GM23248 (cell line): ENCODE measurements at places on chromosomes 5 and 9.

GRCh38 chr9:4386819-4387218 is 87.0 kb upstream of the GLIS3 start:
- peaks cover 8% of the 10 kb centered on the region for H3K4me1 ChIP-seq
- no peak overlapping the region for H3K4me3 ChIP-seq
- H3K27me3 ChIP-seq = no peaks in the 10 kb centered on the region
- DNase-seq = peak; percentile 4
- H3K27ac ChIP-seq = no peak overlapping the region

DNA sequence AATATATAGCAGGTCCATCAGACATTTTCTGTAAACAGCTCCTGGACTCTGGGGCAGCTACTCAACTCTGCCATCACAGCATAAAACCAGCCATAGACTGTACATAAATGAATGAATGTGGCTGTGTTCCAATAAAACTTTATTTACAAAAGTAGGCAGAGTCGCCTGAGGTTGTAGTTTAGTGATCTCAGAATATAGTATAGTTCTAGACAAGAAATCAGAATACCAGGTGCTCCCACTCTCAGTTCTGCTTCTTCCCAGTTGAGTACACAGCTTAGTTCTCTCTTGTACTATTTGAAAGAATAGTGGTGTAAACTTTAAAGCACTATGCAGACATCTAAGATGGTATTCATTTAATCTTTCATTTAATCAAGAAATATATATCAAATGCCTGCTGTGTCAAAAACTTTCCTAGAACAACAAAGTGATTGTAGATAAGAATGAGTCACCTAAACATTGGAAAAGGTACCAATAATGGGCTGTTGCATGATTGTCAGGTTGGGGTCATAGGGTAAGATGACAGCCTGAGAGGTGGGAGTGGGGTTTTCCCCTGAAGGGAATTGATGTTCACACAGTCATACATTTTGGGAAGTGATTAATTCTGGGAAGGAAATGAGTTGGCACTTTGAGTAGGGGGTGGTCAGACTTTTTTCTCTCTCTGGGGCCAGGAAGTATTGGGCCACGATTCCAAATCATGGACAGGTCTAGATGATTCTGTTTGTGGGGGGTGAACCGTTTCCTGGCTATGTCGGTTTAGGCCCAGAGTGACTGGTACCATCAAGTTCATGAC is 37.0 kb downstream of the TNFSF8 start:
- no peak overlapping the region for H3K4me3 ChIP-seq
- peaks cover 42% of the 10 kb centered on the region for H3K4me1 ChIP-seq
- no peaks in the 10 kb centered on the region for H3K27me3 ChIP-seq
- peak overlapping the region; percentile 92 for H3K27ac ChIP-seq
- peak; percentile 18 for DNase-seq

DNA sequence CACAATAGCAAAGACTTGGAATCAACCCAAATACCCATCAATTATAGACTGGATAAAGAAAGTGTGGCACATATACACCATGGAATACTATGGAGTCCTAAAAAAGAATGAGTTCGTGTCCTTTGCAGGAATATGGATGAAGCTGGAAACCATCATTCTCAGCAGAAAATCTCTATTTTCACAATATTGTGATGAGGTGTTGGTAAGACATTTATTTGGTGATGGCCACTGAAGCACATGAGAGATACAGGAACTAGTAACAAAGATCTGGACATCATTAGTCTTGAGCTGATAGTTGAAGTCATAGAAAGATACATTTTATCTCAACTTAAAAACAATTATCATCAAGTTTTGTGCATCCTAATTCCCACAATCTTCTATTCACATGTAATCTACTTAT is 70.6 kb downstream of the RAB3C start:
- H3K27me3 ChIP-seq = no peaks in the 10 kb centered on the region
- no peak overlapping the region for H3K27ac ChIP-seq
- no peak for DNase-seq
- H3K4me1 ChIP-seq = no peaks in the 10 kb centered on the region
- H3K4me3 ChIP-seq = no peak overlapping the region

- H3K27me3 ChIP-seq = no peaks in the 10 kb centered on the region
- no peaks in the 10 kb centered on the region; the same call in 1 of the 2 replicates for H3K36me3 ChIP-seq
- H3K4me3 ChIP-seq = no peak overlapping the region
- peak overlapping the region; percentile 16; the same call in 1 of the 2 replicates for H3K27ac ChIP-seq
- H3K4me1 ChIP-seq = peaks cover 41% of the 10 kb centered on the region
Measured at GRCh38 chr9:2493529-2493928, 128.1 kb upstream of the VLDLR start.

DNA sequence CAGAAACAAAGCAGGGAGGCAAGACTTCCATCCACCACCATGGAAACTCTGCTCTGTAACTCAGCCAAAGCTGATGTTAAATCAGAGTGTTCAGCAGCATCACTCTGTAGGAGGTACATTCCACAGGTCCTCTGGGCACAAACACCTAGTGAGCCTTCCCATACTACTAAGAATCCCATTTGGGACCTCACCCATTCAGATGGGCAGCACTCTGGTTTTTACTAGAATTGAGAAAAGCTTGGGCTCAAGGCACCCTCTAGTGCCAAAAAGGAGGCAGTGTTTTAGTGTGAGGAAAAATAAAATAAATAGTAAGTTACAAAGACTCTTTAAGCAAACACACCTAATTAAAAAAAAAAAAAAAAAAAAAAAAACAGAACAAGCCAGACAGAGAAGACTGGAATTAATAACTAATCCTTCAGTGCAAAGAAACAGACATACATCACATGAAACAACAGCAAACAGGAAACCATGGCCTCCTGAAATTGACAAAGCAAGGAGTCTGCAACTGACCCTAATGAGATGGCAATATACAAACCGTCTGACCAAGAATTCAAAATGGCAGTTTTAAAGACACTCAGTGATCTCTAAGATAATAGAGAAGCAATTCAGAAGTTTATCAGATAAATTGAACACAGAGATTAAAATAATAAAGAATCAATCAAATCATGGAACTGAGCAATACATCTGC is 159.5 kb downstream of the GNA14 start:
- H3K27me3 ChIP-seq = no peaks in the 10 kb centered on the region
- H3K27ac ChIP-seq = no peak overlapping the region
- no peak overlapping the region for H3K4me3 ChIP-seq
- no peaks in the 10 kb centered on the region for H3K36me3 ChIP-seq
- H3K4me1 ChIP-seq = peaks cover 14% of the 10 kb centered on the region; the same call in 1 of the 2 replicates
- peak; percentile 61 for DNase-seq

DNA sequence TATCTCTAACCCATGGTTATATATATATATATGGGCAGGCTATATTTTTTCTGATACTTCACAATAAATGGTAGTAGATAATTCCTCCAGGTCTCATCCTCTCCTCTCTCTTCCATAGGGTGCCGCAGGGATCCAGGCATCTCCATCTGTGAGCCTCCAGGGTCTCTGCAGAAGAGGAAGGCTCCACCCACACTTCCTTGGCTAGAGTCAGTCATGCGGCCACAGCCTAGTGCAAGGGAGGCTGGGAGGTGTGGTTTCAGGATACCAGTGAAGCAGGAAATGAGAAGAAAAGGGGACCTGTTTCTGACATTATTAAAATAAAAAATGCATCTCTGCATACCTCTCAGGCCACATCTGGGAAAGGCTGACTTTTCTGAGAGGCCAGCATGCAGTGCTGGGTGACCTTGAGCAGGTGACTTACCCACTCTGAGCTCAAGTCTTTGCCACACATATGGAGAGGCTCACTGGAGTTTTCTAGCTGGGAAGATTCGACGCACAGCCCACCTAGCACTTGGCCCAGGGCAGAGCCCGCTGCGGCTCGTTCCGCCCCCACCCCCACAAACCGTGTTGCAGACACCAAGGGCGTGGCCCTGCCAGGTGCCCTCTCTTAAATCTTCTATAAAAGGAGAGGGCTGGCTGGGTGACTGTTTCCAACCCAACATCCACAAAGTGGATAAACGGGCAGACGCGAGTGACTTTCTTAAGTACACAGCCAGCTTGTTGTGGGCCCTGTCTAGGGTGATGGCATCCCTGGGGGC is 47.9 kb downstream of the OLFM1 start:
- H3K36me3 ChIP-seq = no peaks in the 10 kb centered on the region
- H3K4me1 ChIP-seq = 0 out of 2 replicates have a peak, but pooled peaks cover 3% of the 10 kb centered on the region
- H3K27ac ChIP-seq = no peak overlapping the region

DNA sequence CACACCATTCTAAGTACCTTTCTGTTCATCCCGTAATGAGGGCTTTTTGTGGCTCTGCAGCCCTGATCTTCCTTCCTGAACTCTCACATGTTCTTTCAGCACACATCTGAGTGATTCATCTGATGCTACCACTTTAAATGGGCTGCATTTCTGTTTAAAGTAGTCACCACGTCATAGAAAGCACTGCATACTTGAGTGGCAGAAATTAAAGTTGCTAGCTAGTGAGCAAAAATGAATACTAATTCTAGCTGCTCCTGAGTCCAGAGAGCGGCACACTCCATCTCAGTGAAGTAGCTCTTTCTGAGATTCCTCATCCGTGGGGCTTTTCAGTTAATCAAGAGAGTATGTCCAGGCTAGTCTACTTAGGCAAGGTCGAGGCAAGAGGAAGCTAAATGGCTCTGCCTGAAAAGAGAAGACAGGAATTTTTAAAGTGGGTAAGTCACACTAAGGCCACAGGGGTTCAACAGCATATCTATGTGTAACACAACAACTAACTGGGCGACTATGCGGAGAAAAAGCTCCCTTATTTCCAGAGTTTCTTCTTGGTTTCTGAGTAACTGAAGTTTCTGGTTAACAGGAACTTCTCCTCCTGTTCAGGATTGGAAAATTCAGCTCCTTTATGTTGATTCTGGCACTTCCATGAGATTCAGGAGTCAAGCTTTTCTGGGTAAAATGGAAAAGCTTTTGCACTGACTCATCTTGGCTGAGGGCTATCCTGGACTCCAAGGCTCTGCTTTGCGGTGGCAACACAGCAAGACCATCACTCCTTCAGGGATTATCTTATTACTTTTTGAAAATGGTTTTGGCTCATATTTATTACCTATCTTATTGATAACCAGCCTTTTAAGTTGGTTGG is 109.5 kb downstream of the TAF11L14 start:
- H3K36me3 ChIP-seq = no peaks in the 10 kb centered on the region
- no peaks in the 10 kb centered on the region for H3K4me1 ChIP-seq
- H3K27ac ChIP-seq = no peak overlapping the region
- peak; percentile 20 for DNase-seq
- H3K27me3 ChIP-seq = no peaks in the 10 kb centered on the region
- H3K4me3 ChIP-seq = no peak overlapping the region

GRCh38 chr9:135992486-135993408 is 31.6 kb upstream of the UBAC1 start:
- H3K36me3 ChIP-seq = no peaks in the 10 kb centered on the region
- peak; percentile 87 for DNase-seq
- no peak overlapping the region for H3K27ac ChIP-seq
- no peaks in the 10 kb centered on the region; the same call in 1 of the 2 replicates for H3K27me3 ChIP-seq
- H3K4me1 ChIP-seq = peaks cover 10% of the 10 kb centered on the region
- H3K4me3 ChIP-seq = peak overlapping the region; percentile 27; the same call in 1 of the 2 replicates

DNA sequence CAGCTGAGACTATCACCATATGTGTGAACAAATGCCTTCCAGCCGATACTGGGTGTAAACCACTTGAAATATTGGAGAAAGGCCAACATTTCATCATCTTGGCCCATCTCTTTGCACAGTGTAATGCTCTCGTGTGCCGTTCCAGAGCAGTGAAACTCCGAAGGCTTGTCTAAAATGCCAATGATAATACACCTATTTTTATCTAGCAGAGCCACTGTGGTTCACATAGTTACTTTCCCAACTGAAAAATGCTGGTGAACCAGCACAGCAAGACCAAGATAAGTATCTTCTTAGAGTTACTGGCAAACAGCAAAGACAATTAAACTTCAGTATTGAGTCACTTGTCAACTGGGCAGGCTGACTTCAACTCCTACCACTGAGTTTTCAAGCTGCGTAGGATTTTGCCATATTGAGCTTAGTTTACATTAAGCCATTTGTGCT is 379.9 kb upstream of the ACTBL2 start:
- peak; percentile 92 for DNase-seq
- H3K36me3 ChIP-seq = no peaks in the 10 kb centered on the region
- H3K4me3 ChIP-seq = peak overlapping the region; percentile 32
- H3K4me1 ChIP-seq = peaks cover 23% of the 10 kb centered on the region
- no peaks in the 10 kb centered on the region for H3K27me3 ChIP-seq

DNA sequence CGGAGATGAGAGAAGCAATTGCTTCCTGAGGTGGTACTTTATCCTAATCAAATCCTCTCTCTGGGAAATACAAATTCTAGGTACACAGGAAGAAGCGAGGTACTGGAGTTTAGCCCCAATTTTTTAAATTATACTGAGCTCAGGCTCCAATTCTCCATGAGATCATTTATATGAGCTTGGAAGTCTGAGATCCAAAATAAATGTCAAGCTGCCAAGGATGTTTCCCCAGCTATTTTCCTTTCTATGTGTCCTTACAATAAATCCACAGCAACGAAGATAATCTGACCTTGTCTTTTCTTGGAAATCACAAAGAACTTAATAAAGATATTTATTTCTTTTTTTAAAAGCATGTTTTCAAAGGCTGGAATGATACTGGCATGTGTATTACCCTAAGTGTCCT is 597.3 kb downstream of the GABRG2 start:
- H3K27me3 ChIP-seq = no peaks in the 10 kb centered on the region
- no peaks in the 10 kb centered on the region for H3K4me1 ChIP-seq
- no peak for DNase-seq
- H3K36me3 ChIP-seq = no peaks in the 10 kb centered on the region
- no peak overlapping the region for H3K4me3 ChIP-seq

DNA sequence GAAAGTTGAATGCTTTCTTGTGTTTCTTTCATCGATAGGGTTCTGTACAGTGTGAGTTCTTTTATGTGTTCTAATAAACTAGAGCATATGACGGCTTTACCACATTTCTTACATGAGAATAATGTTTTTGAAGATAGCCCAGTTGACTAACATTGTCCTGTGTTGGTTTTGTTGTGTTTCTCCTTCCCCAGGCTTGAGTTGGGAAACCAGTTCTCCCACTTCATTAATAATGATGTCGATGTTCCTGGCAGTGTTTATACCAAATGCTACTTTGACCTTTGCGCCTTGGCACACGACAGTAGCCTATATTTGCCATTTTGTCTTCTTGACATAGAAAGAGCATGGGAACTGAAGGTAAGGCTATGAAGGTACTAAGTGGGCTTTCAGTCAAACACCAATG is 14.4 kb upstream of the ZNF782 start:
- H3K4me3 ChIP-seq = no peak overlapping the region
- no peak overlapping the region for H3K27ac ChIP-seq
- DNase-seq = no peak
- H3K4me1 ChIP-seq = no peaks in the 10 kb centered on the region

GRCh38 chr5:168372356-168372946 is 81.0 kb downstream of the WWC1 start:
- DNase-seq = no peak
- H3K4me1 ChIP-seq = no peaks in the 10 kb centered on the region
- no peak overlapping the region for H3K4me3 ChIP-seq
- H3K36me3 ChIP-seq = no peaks in the 10 kb centered on the region
- H3K27me3 ChIP-seq = no peaks in the 10 kb centered on the region

GRCh38 chr5:143172739-143173138 is 230.7 kb downstream of the NR3C1 start:
- no peaks in the 10 kb centered on the region for H3K36me3 ChIP-seq
- no peak overlapping the region for H3K4me3 ChIP-seq
- no peak overlapping the region for H3K27ac ChIP-seq
- no peak for DNase-seq

- no peak overlapping the region for H3K27ac ChIP-seq
- peak; percentile 93 for DNase-seq
- H3K4me1 ChIP-seq = peaks cover 9% of the 10 kb centered on the region; the same call in 1 of the 2 replicates
Measured at GRCh38 chr5:152688561-152689249, 283.6 kb upstream of the NMUR2 start.
